ENCODE measurements at places on chromosomes 7 and 10.
A peak's percentile ranks its signal among the peaks of the same experiment; 100 is the strongest.

DNA sequence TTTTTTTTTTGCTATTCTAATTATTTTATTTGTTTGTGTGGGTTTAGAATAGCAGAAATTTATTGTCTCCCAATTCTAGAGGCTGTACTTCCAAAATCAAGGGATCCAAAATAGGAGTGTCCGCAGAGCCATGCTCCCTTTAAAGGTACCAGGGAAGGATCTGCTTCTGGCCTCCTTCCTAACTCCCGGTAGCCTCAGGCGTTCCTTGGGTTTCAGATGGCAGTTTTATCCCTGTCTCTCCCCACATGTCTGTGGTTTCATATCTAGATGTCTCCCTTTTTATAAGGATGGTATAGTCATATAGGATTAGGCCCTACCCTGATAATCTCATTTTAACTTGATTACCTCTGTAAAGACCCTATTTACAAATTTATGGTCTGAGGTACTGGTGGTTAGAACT is 48.4 kb downstream of the BMPR1A start:
- no peak for DNase-seq

GRCh38 chr10:77156406-77156879 is 481.2 kb downstream of the KCNMA1 start:
- DNase-seq = no peak

GRCh38 chr7:128904381-128905197 is 5.9 kb downstream of the KCP start:
- DNase-seq = peak; percentile 60

- DNase-seq = no peak
These were observed 14.3 kb upstream of the NOM1 start for GRCh38 chr7:156935250-156935649.

- no peak for DNase-seq
These were observed 216.9 kb downstream of the CCDC3 start for GRCh38 chr10:12784646-12785045.

DNA sequence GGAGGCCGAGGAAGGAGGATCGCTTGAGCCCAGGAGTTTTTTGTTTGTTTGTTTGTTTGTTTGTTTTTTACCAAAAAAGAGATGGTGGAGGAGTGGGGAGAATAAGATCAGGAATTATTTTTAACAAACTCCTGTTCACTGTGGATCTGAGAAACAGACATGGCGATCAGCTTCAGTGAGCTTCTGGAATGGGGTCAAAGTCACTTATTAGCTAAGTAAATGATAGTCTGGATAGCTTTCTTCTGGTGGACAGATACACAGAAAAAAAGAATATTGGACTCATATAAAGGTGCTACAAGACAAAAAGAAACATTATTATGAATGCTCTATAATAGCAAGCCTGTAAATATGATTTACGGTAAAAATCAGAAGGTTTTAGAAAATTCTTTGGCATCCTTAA is 85.1 kb downstream of the POU6F2 start:
- DNase-seq = no peak
